NCI-H187 (cell line): ENCODE measurements at places on chromosomes 7 and 10.

DNA sequence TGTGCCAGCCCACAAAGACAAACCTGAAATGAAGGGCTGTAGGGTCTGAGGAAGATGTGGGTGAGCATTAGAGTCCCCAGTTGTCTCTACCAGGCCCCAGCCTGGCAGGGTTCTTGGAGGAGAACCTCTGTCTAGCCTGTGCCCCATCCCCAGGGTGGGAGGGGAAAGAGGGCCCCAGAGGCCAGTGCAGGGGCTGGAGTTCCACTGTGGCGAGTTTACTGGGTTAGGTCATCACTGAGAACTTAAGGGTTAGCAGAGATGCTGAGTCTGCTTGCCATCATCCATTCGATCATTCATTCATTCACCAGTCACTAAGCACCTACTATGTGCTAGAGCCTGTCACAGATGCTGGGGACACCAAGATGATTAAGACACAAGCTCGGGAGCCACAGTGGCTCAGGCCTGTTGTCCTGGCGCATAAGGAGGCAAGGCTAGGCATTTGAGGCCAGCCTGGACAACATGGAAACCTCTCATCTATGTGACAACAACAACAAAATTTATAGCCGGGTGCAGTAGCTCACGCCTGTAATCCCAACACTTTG is 2.6 kb downstream of the ANKRD2 start:
- no peak for DNase-seq

DNA sequence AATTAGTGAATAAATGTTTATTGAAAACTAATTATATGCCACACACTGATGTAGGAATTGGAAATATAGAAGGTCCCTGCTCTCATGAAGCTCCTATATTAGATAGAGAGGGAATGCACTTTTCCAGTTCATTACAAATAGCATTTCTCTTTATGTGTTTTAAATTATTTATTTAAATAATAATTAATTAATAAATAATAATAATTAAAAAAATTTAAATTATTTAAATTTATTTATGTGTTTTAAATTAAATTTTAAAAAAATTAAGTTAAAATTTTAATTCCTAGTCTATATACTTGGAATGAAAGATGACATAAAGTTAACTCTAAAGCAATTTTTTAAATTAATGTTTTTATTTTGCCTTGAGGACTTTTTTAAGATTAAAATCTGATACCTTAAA is 121.7 kb upstream of the ZNF804B start:
- DNase-seq = no peak

DNA sequence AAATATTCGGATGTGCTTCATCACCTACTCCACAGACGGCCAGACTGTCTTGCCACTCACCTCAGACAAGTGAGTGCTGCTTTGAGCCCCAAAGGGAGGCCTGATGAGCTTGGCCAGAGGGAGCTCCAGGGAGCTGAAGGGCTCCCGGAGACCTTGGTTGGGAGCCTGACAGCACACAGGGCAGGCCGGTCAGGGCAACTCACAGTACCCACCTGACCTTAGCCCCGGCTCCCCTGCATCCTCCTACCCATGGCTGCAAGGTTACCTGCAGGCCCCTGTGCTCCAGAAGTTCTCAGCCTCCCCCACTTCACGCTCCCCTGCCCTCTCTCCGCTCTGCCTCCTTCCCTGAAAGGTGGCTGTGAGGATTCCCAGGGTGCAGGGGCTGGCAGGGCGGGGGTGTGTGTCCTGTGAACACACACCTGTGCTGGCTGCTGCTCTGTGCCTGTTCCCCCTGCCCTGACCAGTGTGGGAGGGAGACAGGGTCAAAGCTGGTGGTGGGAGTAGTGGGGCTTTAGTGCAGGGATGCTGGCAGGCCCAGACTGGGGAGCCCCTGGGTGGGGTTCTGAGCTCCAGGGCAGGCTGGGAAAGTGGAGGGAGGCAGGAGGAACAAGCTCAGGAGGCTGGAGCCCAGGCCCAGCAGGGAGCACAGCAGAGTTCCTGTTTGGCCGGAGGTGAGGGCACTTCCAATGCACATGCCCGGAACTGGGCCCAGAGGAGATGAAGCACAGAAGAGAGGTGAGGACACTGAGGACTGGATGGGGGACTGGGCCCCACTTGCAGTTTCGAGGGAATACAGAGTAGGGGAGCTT is 7.2 kb downstream of the ANTXRL start:
- no peak for DNase-seq

DNA sequence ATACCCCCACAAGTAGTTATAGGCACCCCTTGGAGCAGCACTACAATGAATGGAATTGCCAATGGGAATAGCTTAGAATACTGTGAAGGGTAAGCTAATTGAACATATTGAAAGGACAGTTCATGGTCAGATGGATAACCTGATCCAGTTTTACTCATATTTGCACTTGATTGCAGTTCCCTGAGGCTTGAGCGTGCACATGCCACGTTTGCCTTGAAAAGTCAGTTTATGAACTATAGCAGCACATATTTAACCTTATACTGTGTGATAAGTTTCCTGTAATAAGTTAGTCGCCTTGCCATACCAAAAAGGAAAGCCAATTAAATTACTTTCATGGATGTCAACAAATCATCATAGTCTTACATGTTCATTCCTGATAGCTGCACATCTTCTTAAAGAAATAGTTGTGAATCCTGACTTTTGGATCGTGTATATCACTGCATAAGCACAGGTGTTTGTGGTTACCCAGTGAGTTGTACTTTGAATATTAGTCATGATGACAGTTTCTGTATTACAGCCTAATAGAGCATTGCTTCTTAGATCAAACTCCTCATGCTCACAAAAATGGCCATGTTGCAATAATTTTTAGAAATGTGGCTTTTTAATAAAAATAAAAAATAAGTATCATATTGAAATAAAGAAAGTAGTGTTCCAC is 21.6 kb downstream of the DNTT start:
- DNase-seq = no peak

GRCh38 chr7:19442016-19442785 is 266.6 kb downstream of the POLR1F start:
- peak; percentile 2 for DNase-seq

DNA sequence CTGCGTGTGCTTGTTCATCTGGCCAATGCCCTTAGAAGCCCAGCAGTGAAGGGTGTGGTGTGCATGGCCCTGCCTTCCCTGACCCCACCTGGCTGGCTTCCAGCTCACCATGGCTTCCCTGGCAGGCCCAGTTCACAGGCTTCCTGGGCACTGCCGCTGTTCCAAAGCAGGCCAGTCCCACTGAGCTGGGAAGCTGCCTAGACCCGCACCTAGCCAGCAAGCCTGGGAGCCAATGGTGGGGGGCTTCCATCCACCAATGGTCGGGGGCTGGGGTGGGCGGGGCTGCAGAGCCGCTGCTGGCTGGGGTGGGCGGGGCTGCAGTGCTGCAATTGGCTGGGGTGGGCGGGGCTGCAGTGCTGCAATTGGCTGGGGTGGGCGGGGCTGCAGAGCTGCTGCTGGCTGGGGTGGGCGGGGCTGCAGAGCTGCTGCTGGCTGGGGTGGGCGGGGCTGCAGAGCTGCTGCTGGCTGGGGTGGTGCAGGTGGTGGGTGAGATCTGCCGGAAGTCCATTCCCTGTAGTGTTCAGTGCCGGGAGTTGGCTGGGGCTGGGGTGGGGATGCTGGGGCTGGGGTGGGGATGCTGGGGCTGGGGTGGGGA is 12.4 kb downstream of the CALY start:
- peak; percentile 52 for DNase-seq

DNA sequence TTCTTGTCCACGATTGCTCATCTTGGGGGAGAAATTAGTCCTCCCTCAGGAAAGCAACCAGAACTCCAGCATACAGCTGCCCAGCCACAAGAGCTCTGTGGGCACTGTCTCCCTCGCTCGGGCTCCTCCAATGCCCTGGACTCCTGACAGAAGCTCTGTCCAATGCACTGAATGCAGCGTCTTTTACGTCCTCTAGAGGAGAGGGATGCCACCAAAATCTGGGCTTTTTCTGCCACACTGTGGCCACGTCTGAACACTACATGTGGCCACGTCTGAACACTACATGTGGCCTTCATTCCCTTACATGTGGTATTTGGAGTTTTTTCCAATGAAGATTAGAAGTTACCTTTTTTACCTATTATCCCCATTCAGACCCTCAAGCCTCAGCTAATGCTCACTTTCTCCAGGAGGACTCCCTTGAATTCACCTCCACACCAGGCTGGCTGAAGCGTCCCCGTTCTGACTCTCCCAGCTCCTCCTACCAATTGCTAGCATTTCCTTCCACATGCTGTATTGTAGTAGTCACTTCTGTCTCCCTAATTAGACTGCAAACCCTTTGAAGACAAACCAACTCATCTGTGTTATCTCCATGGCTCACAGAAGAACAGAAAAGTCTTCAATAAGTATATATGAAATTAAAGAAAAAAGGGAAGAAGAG is 134.3 kb upstream of the PDE1C start:
- DNase-seq = no peak

DNA sequence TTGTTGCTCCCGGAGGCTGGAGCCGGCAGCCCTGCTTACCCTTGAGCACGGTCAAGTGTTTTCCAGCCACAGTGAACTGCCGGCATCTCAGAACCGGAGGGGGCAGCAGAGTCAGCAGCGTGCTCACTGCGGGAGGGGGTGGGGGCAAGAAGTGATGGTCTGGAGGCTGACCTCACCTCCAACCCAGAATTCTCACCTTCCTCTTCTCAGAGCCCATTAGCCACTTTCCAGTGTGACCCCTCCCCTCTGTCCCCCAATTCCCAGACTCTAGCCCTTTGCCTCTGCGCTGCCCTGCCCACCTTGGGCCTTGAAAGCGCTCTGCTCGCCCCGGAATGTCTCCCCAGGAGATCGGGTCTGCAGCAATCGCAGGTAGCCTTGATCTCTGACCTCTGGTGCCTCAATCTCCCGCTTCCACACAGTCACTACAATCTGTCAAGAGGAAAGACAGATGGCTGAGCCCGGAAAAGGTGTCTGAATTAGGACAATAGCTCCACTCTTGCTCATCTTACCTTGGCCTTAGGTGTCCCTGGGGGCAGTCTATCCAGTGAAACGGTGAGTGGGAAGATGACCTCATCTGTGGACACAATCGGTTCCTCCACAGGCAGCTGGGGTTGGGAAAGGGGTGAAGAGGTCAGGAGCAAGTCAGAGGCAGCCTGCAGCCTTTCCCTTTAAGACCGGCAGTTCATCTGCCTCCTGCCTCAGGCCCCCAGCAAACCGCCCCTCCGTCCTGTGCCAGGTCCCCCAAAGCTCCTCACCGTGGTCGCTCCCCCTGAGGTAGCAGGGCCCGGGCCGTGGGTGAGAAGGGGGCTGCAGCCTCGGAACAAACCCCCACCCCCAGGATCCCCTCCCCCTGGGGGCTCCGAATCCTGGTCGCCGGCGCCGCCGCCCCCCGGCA is 942 bp downstream of the TRAPPC14 start:
- no peak for DNase-seq

DNA sequence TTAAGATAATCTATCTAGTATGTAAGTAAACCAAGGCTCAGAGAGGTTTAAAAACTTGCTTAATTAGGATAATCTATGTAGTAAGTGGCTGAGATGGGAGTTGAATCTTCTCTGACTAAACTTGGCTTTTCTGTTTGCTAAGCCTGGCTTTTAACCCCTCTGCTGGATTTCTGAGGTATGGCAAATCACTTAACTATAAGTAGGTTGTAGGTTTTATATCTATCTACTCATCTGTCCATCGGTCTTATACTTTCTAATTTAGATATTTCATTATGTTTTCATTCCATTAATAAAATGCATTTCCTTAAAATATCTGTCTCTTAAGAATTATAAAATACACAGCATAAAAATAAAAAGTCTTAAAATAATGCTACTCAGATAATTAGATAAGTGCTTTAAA is 59.4 kb downstream of the ST7 start:
- DNase-seq = no peak

- DNase-seq = peak; percentile 92
Measured at GRCh38 chr7:27739909-27740448, at the start of gene TAX1BP1. Gene TAX1BP1 (plus strand): TSS chr7:27740162. CDS start chr7:27748525, 8,363 bp downstream.

GRCh38 chr10:76779796-76780301 is 857.8 kb downstream of the KCNMA1 start:
- no peak for DNase-seq

- DNase-seq = no peak
Measured at GRCh38 chr7:112452102-112452888, 2.0 kb downstream of the IFRD1 start.

- DNase-seq = no peak
Measured at GRCh38 chr10:103605359-103606096, 112.0 kb downstream of the NEURL1 start.

DNA sequence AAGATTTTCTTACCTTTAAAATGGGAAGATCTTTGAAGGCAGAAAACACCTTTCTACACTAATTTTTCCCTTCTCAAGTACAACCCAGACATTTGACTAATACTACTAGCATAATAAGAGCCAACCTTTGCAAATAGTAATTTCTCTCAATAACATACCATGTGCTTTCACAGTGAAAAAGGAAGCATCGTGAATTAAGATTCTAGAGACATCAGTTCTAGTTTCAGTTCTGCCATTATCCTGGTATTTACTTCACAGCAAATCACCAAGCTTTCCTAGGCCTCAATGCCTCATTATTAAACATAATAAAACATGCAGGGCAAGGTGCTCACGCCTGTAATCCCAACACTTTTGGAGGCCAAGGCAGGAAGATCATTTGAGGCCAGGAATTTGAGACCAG is 24.9 kb downstream of the GSAP start:
- no peak for DNase-seq

- no peak for DNase-seq
Measured at GRCh38 chr7:29196971-29197595, 2.5 kb downstream of the CHN2 start.

GRCh38 chr7:77439572-77439971 is 23.4 kb upstream of the GSAP start:
- DNase-seq = no peak

DNA sequence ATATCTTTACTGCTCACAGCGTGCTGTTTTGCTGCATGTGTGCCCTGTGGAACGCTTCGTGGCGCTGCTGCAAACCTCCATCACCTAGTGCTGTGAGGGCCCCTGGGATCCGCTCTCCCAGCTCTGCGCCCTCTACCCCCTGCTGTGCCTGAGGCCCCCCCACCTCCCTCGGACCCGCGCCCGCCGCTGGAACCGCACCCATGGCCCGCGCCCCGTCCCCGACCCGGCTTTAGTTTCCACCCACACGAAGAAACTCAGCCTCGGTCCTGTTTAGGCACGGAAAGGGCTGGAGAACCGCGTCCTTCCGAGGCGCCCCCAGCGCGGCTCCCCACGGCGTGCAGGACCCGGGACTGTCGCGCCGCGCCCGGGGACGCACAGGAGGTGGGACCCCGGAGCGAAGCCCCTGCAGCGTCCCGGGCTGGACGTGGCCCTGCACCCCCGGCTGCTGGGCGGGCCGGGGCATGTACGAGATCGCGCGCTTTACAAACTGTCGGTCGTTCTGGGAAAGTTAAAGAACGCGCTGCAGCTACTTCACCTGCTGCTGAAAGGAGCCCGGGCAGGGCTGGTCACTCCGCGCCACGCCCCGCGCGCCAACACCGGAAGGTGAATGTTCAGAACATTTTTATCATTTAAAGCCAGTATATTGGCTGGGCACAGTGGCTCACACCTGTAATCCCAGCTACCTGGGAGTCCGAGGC is 54.3 kb downstream of the BMS1 start:
- DNase-seq = no peak
